ENCODE measurements at places on chromosomes 3 and 15.

DNA sequence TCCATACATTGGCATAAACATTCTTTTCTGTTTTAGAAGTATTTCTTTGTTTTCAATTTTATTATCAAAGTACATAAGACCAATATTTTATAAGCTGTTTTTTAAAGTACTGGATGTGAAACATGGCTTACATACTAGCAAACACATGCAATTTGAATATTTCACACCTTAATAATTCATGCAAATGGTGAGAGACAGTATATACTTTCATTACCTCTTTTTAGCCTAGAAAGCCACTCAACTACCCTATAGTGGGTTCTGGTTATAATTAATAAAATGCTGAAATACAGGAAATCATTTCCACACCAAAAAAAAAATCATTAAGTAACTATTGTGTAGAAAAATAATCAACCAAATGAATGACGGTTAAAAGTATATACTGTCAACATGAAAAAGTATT is 38.5 kb upstream of the MELTF start:
- DNase-seq: no peak

GRCh38 chr15:98689431-98689861 is 41.1 kb downstream of the IGF1R start:
- no peak for DNase-seq

DNA sequence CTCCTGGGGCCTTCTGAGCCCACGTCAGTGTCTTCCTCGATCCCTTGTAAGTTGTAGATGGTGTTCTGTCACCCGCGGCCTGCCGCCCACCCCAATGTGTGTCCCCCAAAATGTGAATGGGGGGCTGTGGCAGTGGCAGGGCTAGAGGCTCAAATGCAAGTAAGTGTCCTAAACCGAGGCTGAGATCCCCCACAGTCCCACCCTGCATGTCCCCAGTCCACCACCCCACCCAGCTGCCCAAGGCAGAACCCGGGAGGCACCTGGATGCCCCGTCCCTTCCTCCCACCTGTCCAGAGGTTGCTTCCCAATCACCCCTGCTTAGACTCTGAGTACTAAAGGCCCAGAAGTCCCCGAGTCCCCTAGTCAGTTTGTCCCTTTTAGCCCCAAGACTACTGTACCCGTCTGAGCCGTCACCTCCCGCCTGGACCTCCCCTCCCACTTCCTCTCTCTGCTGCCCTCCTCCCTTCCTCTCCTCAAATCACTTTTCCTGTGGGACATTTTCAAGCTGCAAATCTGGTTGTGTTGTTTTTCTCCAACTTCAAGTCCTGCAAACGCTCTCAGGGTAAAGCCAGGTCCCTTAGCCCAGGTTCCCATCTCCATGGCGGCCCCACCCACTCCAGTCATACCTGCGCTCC is 11.8 kb upstream of the PLXND1 start:
- no peak for DNase-seq

- DNase-seq: no peak
These were observed 588.4 kb downstream of the NAALADL2 start for GRCh38 chr3:175447521-175447920.

DNA sequence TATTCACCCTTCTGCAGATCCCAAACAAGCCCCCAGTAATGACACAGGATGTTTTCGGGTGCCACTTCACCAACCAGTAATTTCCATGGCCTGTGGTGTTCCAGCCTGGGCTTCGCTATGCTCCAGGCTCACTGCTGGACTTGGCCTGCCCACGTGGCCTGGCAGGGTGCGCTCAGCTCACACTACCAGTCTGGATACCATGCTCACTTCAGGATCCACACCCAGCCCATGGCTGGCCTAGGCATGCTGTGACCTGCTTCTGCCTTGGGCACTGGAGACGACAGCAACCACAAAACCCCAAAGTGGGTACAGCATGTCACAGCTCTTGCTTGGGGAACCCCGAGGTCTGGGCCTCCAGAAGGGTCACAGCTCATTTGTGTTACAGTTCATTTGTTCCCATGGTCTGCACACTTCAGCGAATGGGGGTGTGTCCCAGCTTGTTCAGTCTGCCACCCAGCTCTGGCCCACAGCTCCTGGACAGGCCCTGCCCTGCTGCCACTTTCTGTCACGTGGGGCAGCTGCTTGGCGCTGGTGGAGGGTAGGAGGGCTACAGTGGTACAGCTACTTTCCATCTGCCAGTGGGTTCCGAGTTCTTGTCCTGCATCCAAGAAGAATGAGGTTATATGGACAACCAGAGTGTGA is 650.8 kb downstream of the MCTP2 start:
- no peak for DNase-seq

DNA sequence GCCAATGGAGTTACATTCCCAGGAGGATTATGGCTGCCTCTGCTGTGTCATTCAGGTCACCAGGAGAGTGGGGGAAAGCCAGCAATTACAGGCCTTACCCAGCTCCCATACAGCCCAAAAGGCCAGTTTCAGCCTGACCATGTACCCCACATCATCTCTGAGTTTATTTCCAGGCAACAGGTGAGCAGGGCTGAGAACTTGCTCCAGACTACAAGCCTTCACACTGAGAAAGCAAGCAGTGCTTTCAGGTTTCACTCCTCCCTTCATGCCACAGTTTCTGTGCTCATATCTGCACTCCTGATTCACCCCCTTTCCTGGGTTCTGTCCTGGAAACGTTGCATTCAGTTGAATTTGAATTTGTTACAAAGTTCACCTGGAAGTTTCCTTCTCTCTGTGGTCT is 68.1 kb upstream of the ABI3BP start:
- no peak for DNase-seq

GRCh38 chr3:135161425-135161824 is 366.4 kb downstream of the EPHB1 start:
- DNase-seq: no peak

- no peak for DNase-seq
These were observed 28.4 kb upstream of the SHC4 start for GRCh38 chr15:48992096-48992495.

GRCh38 chr15:39074341-39074985 is 506.4 kb upstream of the THBS1 start:
- no peak for DNase-seq

DNA sequence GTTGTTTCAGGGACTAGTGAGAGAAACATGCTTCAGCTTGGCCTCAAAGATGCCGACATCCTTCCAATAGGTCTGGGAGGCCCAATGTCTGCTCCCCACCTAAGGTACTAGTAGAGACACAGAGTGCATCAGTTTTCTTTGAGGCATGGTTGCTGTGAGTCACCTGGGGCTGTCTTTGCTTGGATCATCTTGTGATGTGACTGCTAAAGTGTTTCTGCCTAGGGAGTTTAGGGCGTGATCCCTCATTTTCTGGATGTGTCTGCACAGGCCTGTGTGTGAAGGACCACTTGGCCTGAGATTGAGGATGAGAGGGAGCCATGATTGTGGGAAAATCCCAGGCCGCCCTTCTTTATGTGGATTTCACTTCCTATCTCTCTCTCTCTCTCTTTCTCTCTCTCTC is 4.8 kb downstream of the GASK1A start:
- DNase-seq: no peak

DNA sequence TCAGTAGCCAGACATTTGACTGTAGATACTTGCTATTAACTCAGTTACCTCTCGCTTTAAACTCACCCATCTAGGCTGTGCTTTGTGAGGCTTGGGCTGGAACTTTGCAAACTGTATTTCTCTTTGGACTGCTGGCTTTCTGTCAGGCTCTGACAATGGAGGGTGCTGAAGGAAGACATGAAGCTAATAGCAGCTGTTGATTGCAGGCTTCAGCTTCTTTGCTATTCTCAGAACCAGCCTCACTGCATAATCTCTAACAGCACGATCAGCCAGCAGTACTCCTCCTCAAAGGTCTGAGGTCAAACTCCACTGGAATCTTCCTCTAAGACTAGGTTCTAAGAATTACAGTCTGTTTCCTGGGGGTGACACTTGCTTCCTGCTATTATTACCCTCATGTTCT is 295.6 kb downstream of the ZBBX start:
- DNase-seq: no peak

DNA sequence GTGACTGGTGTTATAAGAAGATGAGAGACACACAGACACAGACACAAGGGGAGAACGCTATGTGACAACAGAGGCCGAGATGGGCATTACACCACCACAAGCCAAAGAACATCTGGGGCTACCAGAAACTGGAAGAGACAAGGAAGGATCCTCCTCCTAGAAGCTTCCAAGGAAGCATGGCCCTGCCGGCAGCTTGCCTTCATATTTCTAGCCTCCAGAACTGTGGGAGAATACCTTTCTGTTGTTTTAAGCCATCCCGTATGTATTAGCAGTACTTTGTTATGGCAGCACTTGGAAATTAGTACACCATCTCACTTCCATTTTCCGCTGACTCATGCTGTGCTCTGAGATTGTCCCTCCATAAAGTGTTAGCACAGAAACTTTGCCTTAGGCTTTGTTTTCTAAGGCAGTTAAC is 38.7 kb upstream of the CA12 start:
- peak; percentile 53 for DNase-seq

DNA sequence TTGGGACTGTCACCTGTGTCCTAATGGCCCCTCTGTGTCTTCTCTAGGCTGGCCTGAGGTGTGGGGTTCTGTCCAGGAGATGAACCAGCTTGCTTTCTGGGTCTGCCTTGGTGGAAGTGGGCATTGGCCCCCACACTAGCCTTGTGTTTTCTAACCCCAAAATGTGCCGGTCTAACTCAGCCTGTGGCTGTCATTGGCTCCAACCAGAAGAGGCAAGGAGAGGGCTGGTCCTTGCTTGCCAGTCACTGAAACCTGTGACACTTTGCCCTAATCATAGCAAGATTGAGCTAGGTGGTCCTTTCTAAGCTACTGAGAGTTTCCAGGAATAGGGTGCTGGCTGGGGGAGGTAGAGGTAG is 2.2 kb downstream of the C15orf39 start:
- peak; percentile 49 for DNase-seq

GRCh38 chr3:140508550-140508949 is 169.3 kb upstream of the TRIM42 start:
- DNase-seq: no peak

- no peak for DNase-seq
These were observed 1166.1 kb upstream of the GBE1 start for GRCh38 chr3:82927309-82928253.

DNA sequence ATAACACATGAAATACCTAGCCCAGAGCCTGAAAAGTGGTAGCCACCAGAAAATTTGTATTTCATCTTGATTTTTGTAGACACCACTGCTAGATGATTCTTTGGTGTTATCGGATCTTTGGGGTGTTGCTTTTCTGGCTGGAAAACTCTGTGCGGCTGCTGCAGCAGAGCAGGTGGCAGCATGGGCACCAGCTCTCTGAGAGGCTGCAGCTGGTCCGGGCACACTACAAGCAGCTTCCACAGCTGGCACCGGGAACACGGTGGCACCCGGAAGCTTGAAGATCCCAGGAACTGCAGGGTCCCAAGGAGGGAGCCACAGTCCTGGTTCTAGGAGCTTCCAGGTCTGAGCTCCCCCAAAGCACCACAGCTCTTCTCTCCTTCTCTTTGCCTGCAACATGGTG is 211.7 kb upstream of the MLF1 start:
- no peak for DNase-seq

DNA sequence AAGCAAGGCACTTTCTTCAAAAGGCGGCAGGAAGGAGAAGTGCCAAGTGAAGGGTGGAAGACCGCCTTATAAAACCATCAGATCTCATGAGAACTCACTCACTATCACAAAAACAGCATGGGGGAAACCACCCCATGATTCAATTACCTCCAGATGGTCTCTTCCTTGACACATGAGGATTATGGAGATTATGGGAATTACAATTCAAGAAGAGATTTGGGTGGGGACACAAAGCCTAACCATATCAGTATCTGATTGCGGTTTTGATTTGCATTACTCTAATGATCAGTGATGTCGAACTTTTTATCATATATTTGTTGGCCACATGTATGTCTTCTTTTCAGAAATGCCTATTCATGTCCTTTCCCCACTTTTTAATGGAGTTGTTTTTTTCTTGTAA is 549.3 kb upstream of the IL12A start:
- DNase-seq: no peak

GRCh38 chr3:149581681-149582370 is 76.0 kb downstream of the WWTR1 start:
- DNase-seq: no peak

- DNase-seq: no peak
These were observed 104.4 kb upstream of the CCDC54 start for GRCh38 chr3:107272885-107273284.

GRCh38 chr3:141063831-141064230 is 12.7 kb downstream of the SPSB4 start:
- DNase-seq: no peak

GRCh38 chr15:63192619-63193206 is 3.3 kb downstream of the RAB8B start:
- no peak for DNase-seq

- no peak for DNase-seq
These were observed 1222.9 kb downstream of the ZPLD1 start for GRCh38 chr3:103657756-103658155.

DNA sequence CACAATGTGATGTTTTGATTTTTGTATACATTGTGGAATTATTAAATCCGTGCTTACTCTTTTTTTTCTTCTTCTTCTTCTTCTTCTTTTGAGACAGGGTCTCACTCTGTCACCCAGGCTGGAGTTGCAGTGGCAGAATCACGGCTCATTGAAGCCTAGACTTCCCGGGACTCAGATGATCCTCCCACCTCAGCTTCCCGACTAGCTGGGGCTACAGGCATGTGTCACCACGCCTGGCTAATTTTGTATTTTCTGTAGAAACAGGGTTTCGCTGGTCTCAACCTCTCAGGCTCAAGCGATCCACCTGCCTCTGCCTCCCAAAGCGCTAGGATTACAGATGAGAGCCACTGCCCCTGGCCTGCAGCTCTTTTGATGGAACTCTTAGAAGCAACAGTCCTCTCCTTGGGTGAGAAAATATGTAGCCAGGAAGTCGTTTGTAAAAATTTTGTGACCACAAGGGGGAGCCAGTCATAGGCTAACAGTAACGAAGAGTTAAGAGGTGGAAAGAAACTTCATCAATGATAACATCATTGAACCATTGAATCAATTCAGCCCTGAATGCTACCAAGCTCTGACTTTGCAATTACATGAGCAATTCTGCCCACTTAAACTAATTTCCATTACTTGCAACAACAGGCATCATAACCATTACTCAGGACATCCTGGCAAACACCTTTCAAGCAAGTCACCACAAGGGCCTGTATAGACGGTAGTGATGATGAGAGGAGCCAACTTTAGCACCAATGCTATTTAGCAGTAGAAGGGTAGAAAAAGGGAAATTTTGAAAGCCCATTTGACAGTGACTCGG is 16.7 kb upstream of the CMTM7 start:
- peak; percentile 74 for DNase-seq

- DNase-seq: peak; percentile 16
These were observed 24.9 kb downstream of the HACL1 start for GRCh38 chr3:15576475-15576874.

DNA sequence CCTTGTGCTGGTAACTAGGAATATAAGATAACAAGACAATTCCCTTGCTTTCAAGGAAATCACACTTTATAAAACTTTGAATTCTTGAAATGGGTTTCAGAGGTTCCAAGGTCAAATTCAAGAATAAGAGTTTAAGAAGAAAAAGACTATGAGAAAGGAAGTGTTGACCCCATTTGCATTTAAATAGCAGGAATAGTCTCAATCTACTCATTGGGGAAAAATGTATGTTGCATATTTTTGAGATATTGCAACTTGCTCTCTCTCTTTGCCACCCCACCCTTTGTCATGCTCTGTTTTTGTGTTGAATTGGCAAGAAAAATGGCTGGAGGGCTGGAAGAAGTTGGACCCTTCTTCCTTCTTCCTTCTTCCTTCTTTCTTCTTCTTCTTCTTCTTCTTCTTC is 699.2 kb downstream of the TUSC7 start:
- no peak for DNase-seq

GRCh38 chr3:63841704-63842103 is 21.9 kb downstream of the THOC7 start:
- no peak for DNase-seq

- DNase-seq: no peak
These were observed 102.6 kb downstream of the TFG start for GRCh38 chr3:100811779-100812507.
